ENCODE measurements at places on chromosomes 2 and 18.

GRCh38 chr2:3641841-3642421, 16.1 kb upstream of the ALLC start:
- no peak for ATAC-seq

DNA sequence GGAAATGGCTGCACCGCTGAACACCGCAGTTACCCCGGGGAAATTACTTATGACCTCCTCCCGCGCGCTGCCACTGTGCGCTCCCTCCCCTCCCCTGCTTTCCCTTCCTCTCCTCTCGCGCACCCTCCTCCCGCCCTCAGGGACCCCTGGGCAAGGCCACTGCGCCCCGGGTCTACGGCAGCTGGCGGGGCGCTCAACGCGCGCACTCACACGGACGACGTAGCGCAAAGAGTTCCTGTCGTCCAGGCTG, 7.9 kb downstream of the ALPP start:
- no peak for ATAC-seq

DNA sequence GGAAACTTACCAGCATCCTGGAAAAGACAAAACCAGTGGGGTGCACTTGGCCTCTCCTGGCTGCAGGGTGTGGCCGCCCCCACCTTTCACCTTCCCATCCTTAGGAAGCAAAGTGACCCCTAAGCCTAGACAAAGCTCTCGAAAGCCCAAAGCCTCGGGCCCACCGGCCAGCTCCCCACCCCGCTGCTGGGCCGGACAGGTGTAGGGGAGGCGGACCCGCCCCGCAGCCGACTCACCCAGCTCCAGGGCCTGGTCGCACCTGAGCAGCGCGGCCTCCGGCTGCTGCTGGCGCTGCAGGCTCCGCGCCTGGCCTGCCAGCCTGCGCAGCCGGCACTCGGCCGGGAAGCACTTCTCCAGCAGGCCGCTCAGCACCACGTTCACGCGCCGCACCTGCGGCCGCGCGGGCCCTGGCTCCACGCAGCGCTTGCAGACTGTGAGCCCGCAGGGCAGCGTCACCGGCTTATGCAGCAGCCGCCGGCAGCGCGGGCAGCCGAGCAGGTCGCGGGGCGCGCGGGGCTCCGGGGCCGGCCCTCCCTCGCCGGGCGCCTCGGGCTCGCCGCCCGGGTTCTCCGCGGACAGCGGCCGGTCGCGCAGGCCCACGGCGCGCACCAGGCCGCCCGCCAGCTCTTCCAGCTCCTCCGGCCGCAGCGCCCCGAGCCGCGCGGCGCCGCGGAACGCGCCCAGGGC, 979 bp downstream of the LONRF2 start:
- ATAC-seq: peak; percentile 65

DNA sequence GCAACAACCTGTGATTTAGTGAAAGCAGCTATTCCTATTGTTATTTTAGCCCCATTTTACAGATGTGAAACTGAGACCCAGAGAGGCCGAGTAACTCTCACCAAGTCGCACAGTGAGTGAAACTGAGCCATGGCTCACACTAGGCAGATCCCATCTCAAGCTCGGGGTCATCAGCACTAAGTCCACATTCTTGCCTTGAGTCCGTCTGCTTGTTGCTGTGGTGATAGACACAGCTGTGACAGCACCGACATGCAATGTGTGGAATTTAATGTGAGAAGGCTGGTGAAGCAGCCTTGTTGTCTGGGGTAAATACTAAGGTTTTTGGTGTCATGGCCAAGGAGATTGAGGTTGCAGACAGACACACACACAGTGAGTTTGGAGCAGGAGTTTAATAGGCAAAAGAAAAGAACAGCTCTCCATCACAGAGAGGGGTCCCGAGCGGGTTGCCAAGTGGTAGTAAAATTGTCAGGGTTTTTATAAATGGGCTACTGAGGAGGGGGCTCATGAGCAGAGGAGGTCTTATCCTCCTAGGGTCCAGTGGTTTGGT, 40.2 kb upstream of the GMCL1 start:
- ATAC-seq: no peak

GRCh38 chr2:30266051-30266621, 34.8 kb downstream of the LBH start:
- peak; percentile 63 for ATAC-seq

GRCh38 chr2:234292962-234293243, 204.0 kb downstream of the ARL4C start:
- ATAC-seq: no peak

DNA sequence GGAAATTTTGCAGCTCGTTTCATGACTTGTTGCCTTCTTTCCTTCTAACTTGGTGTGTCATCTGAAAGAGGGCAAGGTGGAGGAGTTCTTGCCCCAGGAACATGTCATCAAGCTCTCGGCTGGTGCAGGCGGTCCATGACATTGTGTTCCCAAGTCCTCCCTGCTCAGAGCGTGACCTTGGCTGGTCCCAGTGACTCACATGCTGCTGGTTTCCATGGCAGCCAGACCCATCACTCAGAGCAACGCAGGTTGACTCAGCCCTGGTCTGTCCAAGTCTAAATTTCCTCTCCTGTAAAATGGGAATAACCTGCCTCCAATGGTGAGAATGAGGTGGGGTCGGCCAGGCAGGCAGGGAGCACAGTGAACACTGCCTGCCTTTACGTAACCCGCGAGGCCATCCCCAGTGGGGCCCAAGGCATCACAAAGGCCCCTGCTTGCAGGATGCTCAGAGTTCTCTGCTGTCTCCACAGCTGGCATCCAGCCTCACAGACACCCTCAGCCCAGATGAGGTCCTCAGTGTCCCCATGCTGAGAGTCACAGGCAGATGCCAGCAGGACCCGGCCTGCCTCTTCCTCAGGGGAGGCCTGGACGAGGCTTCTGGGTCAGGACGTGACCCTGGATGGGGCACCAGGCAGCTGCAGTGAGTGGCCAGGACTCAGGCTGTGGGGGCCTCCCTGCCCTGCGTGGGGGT, 143.7 kb downstream of the TPO start:
- ATAC-seq: peak; percentile 45

GRCh38 chr2:145601361-145601925, 1081.5 kb upstream of the ZEB2 start:
- no peak for ATAC-seq

DNA sequence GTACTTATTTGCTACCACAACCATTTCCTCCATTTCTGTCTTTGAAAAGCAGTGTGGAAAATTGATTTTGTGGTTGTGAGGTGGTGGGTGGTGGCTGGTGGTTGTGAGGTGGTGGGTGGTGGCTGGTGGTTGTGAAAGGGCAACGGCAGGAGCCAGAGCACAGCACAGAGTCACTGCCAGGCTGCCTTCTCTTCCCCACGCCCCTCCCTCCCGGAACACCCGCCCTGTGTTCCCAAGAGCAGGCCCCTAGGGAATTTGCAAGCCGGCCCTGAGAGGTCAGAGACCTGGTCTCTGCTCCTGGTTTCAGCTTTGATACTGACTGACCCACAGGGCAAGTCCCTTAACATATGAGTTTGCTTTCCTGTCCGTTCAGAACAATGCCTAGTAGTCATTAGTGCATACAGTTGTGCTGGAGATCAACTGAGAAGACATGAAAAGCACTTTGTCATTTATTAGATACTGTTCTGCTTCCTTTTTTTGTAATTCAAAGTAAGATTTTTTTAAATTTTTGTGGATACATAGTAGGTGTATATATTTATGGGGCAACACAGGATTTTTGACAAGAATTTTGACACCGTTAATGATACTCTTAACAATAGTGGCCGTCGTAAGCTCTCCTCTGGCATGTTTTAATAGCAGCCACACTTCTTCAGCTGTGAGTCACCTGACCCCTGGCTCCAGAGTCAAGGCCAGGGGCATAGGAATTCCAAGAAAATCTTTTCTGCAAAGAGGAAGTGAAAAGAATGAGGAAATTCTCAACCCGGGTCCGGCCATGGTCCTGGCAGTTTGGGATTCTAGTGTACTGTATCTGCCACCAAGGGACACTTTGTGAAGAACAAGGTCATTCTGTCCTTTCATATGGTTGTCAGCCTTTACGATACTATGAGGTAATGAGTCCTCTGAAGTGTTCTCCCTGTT, 53.2 kb downstream of the ITGA6 start:
- peak; percentile 50 for ATAC-seq
